ENCODE measurements at places on chromosomes 13 and 19.

DNA sequence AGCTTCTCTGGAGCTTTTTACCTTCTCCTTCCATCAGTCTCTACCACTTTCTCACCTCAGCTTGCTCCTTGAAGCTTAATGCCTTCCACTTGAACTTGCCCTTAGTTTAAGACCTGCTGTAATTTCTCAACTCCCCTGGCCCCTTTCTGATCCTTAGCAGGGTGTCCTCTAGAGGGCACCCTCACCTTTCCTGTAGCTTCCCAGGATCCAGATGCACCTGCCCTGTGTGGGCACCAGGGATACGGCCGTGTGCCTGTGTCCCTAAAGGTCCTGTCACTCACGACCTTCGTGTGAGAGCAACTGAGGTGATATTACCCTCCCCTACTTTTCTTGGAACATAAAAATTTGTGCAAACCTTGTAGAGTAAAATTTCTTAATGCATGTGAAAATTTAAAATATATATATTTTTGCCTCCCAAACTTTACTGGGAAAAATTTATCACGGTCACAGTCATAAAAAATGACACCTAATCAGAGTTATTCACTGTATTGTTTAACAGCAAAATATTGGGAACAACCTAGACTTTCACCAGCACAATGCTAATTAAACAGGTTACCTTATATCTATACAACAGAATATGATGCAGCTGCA lies 46.4 kb downstream of the PSG3 start:
- DNase-seq = no peak

- DNase-seq = peak; percentile 39
Measured at GRCh38 chr19:49436381-49437017, 4.8 kb downstream of the SLC17A7 start.

DNA sequence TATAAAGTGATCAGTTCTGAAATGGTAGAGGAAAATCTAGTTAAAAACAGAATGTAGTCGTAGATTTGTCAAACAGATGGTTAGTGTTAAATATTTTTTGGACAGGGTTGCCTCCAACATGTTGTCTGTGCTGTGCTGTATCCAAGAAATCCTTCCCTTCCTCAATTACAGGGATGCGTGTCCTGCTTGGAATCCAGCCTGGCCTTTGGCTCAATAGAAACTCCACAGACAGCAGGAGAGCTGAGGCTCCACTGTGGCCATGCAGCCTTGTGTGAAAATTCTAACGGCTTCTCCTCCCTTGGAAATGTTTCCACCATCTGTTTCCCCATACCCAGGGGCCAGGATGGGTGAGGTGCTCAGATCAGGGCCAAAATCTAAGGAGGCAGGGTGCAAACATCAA lies 67.7 kb upstream of the USP29 start:
- no peak for DNase-seq

GRCh38 chr13:105847527-105848291 lies 687.8 kb downstream of the EFNB2 start:
- DNase-seq = no peak

DNA sequence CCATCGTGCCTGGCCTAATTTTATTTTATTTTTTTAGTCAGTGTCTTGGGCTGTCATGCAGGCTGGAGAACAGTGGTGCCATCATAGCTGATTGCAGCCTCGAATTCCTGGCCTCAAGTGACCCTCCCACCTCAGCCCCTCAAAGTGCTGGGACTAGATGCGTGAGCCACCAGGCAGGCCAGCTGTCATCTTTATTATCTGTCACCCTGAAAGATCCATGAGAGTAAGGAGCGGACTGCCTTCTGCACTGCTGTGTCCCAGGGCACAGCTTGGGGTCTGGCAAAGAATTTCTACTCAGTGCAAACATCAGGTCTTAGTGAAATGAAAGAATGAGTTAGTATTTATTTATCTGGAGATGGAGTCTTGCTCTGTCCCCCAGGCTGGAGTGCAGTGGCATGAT lies 9.5 kb upstream of the TLE5 start:
- no peak for DNase-seq

GRCh38 chr13:104466016-104466415 lies 1399.8 kb upstream of the SLC10A2 start:
- DNase-seq = no peak

- no peak for DNase-seq
Measured at GRCh38 chr19:18422530-18423191, 3.5 kb downstream of the SSBP4 start.

DNA sequence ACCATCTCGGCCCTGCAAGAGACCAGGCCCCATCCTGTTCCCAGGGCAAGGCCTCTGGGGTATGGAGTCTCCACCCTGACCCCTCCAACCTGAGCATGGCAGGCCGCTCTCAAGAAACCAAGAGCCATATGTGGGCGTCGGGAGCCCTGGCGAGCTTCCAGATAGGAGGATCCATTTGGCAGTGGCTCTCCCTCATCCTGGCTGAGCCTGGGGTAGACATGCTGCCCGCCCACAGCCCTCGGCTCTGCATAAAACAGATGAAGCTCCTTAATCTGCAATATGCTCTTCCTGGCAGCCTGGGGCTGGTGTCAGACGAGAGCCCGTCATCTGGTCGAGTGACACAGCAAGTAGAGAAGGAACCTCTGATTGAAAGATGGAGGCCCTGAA lies 6.1 kb downstream of the ATP13A1 start:
- no peak for DNase-seq

GRCh38 chr13:75687150-75687763 lies 51.1 kb downstream of the LMO7 start:
- DNase-seq = no peak

- no peak for DNase-seq
Measured at GRCh38 chr13:71034018-71034417, 833.0 kb downstream of the DACH1 start.

DNA sequence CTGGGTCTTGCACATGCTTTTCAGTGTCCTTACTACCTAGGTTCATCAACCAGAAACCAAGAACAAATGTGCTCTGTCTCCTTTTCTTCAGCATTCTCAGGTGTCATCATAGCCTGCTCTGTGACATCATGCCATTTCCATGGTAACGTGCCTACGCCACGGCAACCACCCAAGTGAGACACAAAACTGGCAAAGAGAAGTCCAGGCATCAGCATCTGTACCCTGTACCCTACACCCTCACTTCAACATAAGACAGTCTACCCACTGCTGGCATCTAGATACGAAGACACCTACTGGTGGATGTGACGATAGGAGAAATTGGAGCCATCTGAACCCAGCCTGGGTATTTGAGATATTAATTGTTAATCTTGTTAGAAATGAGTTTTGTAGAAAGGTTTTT lies 13.3 kb downstream of the ZC3H4 start:
- DNase-seq = no peak

GRCh38 chr13:107421028-107421427 lies 794.3 kb downstream of the LIG4 start:
- DNase-seq = no peak

DNA sequence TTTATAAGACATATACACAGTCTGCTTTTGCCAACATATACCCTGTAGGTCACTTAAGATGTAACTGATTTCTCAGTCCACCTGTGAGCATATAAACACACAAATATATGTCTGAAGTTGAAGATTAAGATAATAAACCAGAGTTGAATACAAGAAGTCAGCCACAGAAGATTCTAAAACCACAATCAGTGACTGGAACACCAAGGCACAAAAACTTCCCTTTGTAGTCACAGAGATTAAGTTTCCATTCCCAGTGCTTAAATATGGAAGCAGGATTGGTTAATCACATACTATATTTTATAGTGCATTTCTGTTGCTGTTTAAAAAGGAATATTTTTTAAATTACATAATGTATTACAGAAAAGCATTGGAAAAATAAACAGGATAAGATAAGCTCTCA lies 39.9 kb downstream of the MTMR6 start:
- DNase-seq = no peak

DNA sequence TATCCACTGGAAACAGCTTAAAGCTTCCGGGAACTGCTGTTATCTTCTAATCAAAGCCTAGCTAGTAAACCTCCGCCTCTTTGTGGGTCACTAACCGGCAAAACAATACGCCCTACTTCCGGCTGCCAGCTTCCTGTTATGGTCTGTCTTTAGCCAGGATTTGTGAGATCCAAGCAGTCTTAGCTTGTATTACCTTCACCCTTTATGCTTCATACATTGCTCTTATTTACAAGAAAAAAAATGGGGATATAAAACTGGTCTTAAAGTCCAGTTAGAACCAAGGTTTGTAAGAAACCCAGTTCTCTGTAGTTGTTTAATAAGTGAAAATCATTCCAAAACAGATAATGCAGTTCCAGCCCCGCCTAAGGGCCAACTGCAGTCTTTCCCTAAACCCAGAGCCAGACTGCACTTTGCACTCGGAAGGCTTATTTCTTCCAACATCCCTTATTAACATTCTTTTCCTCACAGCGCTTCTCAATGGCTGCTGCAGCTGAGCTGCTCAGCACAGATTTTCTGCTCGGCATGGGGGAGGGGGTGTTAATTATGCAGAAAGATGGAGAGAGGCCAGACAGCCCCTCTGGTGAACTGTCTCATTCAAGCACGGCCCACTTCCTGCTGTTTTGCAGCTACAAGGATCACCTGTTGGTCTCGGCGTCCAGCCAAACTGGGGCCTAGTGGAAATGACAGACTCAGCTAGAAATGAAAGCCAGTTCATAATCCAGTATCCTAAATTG lies 368.4 kb downstream of the KLF12 start:
- DNase-seq = peak; percentile 65

DNA sequence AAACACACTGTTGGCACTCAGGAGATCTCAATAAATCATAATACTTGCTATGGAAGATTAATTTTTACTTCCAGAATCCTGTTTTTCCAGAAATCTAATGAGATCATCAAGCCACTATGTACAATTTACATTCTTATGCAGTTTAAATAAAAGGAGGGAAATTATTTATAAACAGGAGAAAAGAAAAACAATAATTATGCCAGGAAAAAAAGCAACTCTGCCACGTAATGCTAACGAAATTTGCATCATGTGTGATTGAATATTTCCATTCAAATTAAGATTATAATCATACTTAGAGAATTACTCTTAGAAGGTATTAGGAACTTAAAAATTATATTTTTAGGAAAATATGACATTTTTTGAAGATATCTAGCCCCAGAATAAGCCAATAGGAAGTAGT lies 13.0 kb downstream of the FAM124A start:
- no peak for DNase-seq

DNA sequence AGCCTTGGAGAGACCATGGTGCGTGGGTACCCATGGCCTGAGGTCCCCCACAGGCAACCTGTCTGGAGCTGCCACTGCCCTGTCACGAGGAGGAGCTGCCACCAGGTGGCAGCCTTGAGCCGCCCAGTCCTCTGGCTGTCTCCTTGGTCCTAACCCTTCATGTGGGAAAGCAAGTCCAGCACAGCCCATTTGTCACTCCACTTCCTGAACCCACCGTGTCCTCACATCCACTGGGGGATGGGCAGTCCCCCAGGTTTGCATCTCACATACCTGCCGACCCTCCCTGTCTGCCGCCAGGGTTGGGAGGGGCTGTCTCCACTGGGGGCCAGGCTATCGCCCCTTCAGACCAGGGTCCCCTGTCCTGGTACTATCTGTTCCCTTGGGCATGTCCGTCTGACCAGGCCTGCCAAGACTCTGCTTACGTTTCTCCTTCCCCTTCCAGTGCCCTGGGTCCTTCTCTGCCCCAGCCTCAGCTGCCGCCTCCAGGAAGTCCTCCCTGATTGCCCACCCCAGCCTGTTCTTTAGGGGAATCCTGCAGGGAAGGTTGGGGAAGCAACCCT lies 4.5 kb downstream of the FAM174C start:
- DNase-seq = peak; percentile 78

DNA sequence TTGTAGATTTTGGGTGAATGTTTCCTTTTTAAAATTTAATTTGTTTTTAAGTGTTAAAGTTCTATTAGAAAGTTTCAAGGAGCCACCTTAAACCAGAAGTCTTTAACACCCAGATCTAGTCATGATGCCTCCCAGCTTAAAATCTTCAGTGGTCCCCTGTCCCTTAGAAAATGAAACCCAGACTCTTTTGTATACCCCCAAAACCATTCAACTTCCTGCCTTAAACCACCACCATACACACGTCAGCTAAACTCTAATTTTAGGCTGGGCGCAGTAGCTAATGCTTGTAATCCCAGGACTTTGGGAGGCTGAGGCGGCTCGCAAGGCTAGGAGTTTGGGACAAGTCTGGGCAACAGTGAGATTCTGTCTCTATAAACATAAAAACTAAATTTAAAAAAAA lies 37.9 kb downstream of the N4BP2L1 start:
- DNase-seq = no peak

GRCh38 chr19:47172666-47173455 lies 42.2 kb downstream of the SAE1 start:
- DNase-seq = no peak

DNA sequence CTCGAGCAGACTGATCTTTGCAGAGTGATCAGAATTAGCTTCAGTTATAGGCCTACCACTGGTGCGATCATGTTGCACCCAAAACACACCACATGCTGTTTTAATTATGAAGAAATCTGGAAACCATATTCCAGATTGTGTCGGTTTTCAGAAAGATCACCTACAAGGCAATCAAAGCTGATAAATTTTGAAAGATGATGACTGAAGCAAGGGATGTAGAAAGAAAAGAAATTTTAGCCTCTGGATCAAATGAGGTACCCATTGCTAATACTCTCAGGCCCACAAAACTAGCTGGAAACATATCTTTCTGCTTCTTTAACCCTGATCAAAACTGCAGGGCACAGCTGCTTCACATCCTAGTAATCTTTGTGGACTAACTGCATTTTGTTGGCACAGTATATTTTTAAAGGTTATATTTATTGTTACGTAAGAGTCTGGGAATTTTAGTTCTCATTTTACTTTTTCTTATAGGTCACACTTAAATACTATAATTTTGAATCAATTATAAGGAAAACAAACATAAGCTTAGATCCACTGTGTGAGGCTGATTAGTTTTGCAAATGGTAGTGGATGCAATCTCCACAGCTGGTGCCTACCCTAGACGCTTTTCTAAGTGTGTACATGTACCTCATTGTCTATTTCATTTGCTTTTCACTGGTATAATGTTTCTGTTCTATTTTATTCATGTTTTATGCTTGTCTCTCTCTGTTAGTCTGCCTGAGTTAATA lies 150.9 kb downstream of the RGCC start:
- no peak for DNase-seq

- no peak for DNase-seq
Measured at GRCh38 chr19:4781801-4782200, 9.7 kb upstream of the FEM1A start.

DNA sequence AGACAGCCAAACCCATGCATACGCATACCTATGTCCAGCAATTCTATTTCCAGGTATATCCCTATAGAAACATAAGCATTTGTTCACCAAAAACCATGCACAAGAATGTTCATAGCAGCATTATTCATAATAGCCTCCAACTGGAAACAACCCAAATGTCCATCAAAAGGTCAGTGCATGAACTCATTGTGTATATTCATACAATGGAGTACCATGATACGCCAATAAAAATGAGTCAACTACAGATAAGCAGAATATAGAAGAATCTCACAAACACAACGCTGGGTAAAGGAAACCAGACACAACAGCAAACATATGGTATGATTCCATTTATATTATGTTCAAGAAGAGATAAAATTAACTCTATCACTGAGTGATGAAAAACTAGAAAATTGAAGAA lies 23.8 kb downstream of the DEDD2 start:
- DNase-seq = no peak
